GM23338 (cell line): ENCODE measurements at places on chromosomes 4 and X. TPM values are rescaled to one million over a fixed set of nuclear protein-coding genes. Genes with fewer than 3 reads are reported as not detected.

- no peak overlapping the region for H3K4me3 ChIP-seq
- H3K27ac ChIP-seq, result no peak overlapping the region
- peak; percentile 50 for DNase-seq
These were observed 8.0 kb upstream of the KCNE5 start for GRCh38 chrX:109632906-109633504.

DNA sequence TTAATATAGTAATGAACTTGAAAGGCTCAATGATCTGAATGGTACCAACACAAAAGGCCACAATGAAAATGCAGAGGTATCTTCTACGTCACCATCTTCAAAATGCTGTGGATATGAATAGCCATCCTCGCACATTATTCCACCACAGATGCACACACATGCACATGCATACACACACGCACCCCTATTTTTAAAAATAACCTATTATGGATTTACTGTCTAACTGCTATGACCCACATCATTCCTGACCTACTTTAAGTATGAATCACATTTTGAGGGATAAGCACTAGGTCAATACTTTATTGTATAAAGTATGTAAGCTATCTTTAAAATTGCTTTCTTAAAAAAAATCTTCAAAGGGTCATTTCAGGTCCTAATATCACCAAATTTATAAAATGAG is 24.4 kb upstream of the CORIN start:
- DNase-seq, result no peak
- H3K27me3 ChIP-seq, result no peaks in the 10 kb centered on the region
- H3K36me3 ChIP-seq, result peaks cover 6% of the 10 kb centered on the region; the same call in 1 of the 2 replicates
- H3K27ac ChIP-seq, result no peak overlapping the region
- H3K4me3 ChIP-seq, result no peak overlapping the region

DNA sequence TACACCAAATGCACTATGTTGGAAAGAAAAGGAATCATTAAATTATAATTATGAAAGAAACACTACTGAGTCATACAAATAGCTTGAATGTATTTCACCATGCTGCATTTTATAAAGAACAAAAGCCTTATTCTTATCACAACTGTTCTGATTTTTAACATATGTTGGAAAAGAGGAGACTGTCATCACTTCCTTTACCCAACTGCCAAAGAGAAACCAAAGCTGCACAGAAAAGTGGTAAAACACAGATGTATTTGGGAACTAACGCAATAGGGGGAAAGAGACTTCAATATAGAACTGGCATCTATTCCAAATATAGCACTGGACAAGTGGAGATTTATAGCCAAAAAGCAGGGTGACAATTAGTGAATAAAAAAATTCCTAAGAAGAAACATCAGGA is 181.0 kb downstream of the SPANXN3 start:
- H3K4me1 ChIP-seq, result no peaks in the 10 kb centered on the region
- no peak overlapping the region for H3K27ac ChIP-seq
- no peak for DNase-seq
- no peak overlapping the region for H3K4me3 ChIP-seq
- H3K27me3 ChIP-seq, result no peaks in the 10 kb centered on the region

The IRS4 gene
- total RNA-seq, result 14.9 and 15.2 TPM in 2 replicates

The PAK3 gene
- 3.6 and 5.0 TPM in 2 replicates for total RNA-seq

The CXCL13 gene
- not detected in 2 replicates for total RNA-seq
